ENCODE measurements at places on chromosomes 5 and 9. TPM values are rescaled to one million over a fixed set of nuclear protein-coding genes. Genes with fewer than 3 reads are reported as not detected.

DNA sequence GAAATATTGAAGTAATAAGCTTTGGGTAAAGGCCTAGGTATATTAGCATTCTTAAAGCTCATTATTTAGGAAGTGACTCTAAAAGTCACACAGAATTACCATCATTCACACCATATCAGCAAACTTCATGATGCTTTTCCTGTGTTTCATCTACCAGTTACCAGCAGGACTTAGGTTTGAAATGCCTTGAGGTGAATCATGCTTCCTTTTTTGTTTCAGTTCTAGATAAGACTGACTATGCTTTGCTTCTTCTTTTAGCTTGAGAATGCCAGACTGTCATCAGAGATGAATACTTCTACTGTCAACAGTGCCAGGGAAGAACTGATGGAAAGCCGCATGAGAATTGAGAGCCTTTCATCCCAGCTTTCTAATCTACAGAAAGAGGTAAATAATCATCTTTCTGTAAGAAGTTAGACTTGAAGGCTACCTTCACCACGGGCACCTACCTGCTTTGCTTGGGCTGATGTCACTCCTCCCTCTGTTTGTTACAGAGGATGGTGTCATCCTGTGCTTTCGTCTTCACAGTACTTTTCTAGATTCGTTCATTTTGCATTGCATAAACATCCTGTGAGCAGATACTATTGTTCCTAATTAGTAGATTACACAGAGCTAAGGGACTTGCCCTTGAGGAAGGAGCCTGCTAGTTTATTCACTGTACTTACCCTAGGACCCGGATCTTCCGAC lies 34.7 kb downstream of the LMNB1 start:
- H3K27ac ChIP-seq, result peak overlapping the region; percentile 98
- peaks cover 61% of the 10 kb centered on the region for H3K36me3 ChIP-seq
- H3K4me3 ChIP-seq, result peak overlapping the region; percentile 49

- H3K36me3 ChIP-seq, result peaks cover 12% of the 10 kb centered on the region
- H3K27ac ChIP-seq, result no peak overlapping the region
- H3K4me1 ChIP-seq, result no peaks in the 10 kb centered on the region
- no peak overlapping the region for H3K4me3 ChIP-seq
- DNase-seq, result no peak
These were observed 131.4 kb upstream of the LHFPL2 start for GRCh38 chr5:78779771-78780616.

The ZFP2 gene
- total RNA-seq, result 0.27 TPM

DNA sequence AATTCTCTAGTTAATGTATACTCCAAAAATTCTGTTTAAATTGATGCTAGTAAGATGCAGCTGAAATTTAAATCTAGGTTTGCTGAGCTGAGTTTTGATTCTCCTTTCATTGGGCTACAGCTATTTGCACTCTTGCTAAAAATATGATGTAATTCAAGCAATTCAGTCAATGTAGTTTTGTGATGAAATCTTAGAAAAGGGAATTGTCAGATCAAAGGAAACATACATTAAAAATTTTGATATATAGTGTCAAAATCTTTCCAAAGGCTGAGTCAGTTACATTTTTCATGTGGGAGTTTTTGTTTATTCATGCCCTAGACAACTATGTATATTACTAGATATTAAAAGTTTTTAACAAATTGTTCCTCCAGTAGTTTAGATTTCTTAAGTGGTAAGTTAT lies 334.9 kb upstream of the DAB2 start:
- no peaks in the 10 kb centered on the region for H3K36me3 ChIP-seq
- no peak overlapping the region for H3K27ac ChIP-seq
- H3K4me3 ChIP-seq, result no peak overlapping the region
- no peak for DNase-seq

DNA sequence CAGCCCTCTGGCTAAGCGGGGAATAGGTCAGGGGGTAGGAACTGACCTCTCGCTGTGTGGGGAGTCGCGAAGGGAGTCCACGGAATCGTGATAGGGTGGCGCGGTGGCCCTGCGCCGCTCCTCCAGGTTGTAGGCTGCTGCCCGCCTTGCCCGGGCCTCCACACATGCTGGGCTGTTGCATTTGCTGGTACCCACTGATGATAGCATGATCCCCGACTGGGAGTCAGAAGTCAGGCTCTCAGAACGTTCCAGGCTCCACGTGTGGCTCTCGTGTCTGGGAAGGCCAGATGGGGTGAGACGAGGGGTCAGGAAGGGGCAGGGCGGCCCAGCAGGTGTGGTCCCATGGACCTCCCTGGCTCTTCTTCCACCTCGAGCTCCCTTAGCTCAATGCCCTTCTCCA lies 56.0 kb downstream of the PSD2 start:
- H3K27ac ChIP-seq, result no peak overlapping the region
- no peaks in the 10 kb centered on the region for H3K36me3 ChIP-seq
- H3K4me1 ChIP-seq, result peaks cover 8% of the 10 kb centered on the region
- no peak overlapping the region for H3K4me3 ChIP-seq
- DNase-seq, result no peak
- peaks cover 2% of the 10 kb centered on the region for H3K27me3 ChIP-seq

DNA sequence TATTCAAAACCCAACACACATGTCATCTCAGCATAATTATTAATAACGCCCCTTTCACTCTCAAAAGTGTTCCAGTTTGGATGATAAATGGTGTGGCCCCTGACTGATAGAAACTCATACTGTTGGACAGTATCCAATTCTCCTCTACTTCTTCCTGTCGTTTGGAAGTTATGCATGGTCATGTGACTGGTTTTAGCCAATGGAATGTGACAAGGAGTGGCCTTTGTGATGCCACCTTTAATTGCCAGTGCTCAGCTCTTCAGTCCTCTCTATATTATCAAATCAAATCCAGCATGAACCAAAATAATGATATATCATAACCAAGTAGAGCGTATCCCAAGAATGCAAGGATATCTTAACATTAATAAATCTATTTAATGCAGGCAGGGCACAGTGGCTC lies 117.8 kb upstream of the SPIN1 start:
- no peaks in the 10 kb centered on the region for H3K36me3 ChIP-seq
- H3K27me3 ChIP-seq, result no peaks in the 10 kb centered on the region
- H3K27ac ChIP-seq, result no peak overlapping the region

DNA sequence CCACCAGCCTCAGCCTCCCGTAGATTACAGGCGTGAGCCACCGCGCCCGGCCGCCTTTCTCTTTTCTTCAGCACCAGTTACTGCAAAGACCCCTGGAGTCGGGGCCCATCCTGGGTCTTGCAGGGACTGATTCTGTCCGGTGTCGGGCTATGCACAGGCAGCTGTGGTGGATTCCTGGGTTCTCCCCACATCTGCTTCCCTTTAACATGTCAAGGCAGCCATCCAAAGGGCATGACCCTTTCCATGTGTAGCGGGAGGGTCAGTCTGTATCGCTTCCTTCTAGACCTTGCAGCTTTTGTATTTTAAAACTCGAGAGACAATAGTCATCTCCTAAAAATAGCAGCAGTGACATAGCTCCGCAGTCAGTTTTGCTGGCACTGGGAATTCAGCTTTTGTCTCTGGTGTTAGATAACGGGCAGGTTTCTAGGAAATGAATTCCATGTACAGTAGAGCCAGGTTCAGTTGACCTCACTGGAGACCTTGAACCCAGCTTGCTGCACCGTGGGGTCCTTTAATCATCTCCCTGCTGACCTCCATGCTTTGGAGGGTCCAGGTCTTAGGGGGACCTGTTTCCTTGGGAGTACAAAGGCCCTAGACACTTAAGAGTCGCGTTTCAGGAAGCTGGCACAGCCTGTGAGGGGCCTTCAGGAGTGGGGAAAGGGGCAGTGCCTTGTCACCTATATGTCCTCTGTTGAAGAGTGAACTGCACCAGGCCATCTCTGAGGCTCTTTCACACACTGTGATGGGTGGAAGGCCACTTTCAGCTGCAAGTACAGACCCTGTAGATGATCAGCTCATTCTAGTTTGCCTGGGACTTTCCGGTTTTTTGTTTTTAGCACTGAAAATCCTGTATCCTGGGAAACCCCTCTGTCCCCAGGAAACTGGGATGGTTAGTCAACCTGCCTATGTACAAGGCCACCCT lies 13.8 kb downstream of the ANKRD33B start:
- no peak for DNase-seq
- no peak overlapping the region for H3K27ac ChIP-seq
- no peaks in the 10 kb centered on the region for H3K27me3 ChIP-seq
- peaks cover 2% of the 10 kb centered on the region for H3K36me3 ChIP-seq
- H3K4me3 ChIP-seq, result no peak overlapping the region

- peaks cover 8% of the 10 kb centered on the region for H3K27me3 ChIP-seq
- no peak overlapping the region for H3K4me3 ChIP-seq
- H3K36me3 ChIP-seq, result no peaks in the 10 kb centered on the region
- H3K4me1 ChIP-seq, result no peaks in the 10 kb centered on the region
- H3K27ac ChIP-seq, result no peak overlapping the region
These were observed 38.4 kb downstream of the PRRX2 start for GRCh38 chr9:129703667-129704355.

Data from activated CD4-positive, alpha-beta memory T cell treated with anti-CD3 and anti-CD28 coated beads for 36 hours (primary cell).